Muscle of leg (tissue), 16 donors: ENCODE measurements at places on chromosomes 16 and 17. TPM values are rescaled to one million over a fixed set of nuclear protein-coding genes. Genes with fewer than 3 reads are reported as not detected.

The ADGRG3 gene
- total RNA-seq: 0.04 TPM

The GAST gene
- not detected for total RNA-seq

The IL17C gene
- total RNA-seq: not detected

The PABPN1L gene
- total RNA-seq: 0.04 TPM

The KCTD11 gene
- 4.7 TPM for total RNA-seq

The KIFC3 gene
- 13.8 TPM for total RNA-seq

The TBX4 gene
- 20.0 TPM for total RNA-seq

The KRTAP3-2 gene
- total RNA-seq: 0.18 TPM

The KCNJ18 gene
- not detected for total RNA-seq

The CTRL gene
- 0.66 TPM for total RNA-seq

The HBA1 gene
- total RNA-seq: 387 TPM

The BRICD5 gene
- total RNA-seq: 5.8 TPM

The ATP2A1 gene
- total RNA-seq: 280 TPM

The NOD2 gene
- total RNA-seq: 1.5 TPM

The ALOX15 gene
- 0.18 TPM for total RNA-seq

The TMEM114 gene
- not detected for total RNA-seq

The DUS1L gene
- 43.6 TPM for total RNA-seq

The KRT34 gene
- total RNA-seq: not detected

The CEP295NL gene
- 1.4 TPM for total RNA-seq

The KRTAP9-2 gene
- total RNA-seq: not detected

The WNT3 gene
- 1.9 TPM for total RNA-seq

The GPRC5B gene
- total RNA-seq: 39.9 TPM

The CDH15 gene
- 121 TPM for total RNA-seq

The GRIN2C gene
- 2.3 TPM for total RNA-seq

The ESRP2 gene
- total RNA-seq: 0.09 TPM

The SOST gene
- total RNA-seq: not detected

The PHOSPHO1 gene
- total RNA-seq: 7.5 TPM

The SMYD4 gene
- total RNA-seq: 6.9 TPM

The TMEM235 gene
- 0.04 TPM for total RNA-seq
